T-cell (primary cell): ENCODE measurements at places on chromosomes 3 and 15. TPM values are rescaled to one million over a fixed set of nuclear protein-coding genes. Genes with fewer than 3 reads are reported as not detected.

GRCh38 chr3:188526057-188526456 is 372.1 kb downstream of the LPP start:
- DNase-seq = no peak

The GOLGA6L10 gene
- total RNA-seq = 3.0 TPM

The ZIC4 gene
- total RNA-seq = not detected

GRCh38 chr3:117706756-117707155 is 997.2 kb downstream of the TUSC7 start:
- DNase-seq = no peak

GRCh38 chr3:125322166-125322565 is 53.0 kb downstream of the ZNF148 start:
- DNase-seq = no peak

GRCh38 chr15:62378772-62379498 is 213.8 kb upstream of the C2CD4B start:
- no peak for DNase-seq

- DNase-seq = no peak
These were observed 197.7 kb downstream of the LSAMP start for GRCh38 chr3:116247605-116248004.

The OXSM gene
- total RNA-seq = 15.6 TPM

DNA sequence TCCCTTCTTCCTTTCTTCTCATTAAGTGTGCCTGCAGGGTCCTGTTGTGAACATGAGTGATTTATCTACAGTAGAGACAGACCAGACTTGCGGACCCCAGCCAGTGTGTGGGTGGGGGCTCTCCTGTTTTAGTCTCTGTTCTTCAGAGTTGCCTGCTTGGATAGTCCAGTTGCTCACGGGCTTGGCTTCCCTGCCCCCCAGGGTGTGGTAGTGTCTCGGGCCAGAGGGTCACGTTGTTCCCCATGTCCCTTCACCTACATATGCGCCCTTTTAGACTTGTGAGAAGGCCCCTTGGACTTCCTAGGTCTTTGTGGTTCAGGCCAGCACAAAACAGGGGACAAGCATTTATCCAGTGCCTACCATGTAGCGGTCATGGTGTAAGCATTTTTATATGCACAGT is 85.8 kb downstream of the AAGAB start:
- DNase-seq = no peak

GRCh38 chr15:78108300-78109084 is 16.1 kb downstream of the SH2D7 start:
- DNase-seq = peak; percentile 80

- no peak for DNase-seq
These were observed 124.9 kb downstream of the PTPRG start for GRCh38 chr3:61686228-61686648.

The STARD5 gene
- 7.3 TPM for total RNA-seq

- no peak for DNase-seq
These were observed 143.4 kb downstream of the PTPRG start for GRCh38 chr3:61704807-61705206.

GRCh38 chr3:177484206-177484605 is 286.9 kb upstream of the TBL1XR1 start:
- DNase-seq = no peak

- DNase-seq = no peak
These were observed 181.5 kb upstream of the LPP start for GRCh38 chr3:187972454-187972853.

GRCh38 chr3:11616551-11616950 is 27.2 kb downstream of the VGLL4 start:
- no peak for DNase-seq

The CPA3 gene
- not detected for total RNA-seq

- no peak for DNase-seq
These were observed 70.1 kb downstream of the CLDN11 start for GRCh38 chr3:170488802-170489201.

DNA sequence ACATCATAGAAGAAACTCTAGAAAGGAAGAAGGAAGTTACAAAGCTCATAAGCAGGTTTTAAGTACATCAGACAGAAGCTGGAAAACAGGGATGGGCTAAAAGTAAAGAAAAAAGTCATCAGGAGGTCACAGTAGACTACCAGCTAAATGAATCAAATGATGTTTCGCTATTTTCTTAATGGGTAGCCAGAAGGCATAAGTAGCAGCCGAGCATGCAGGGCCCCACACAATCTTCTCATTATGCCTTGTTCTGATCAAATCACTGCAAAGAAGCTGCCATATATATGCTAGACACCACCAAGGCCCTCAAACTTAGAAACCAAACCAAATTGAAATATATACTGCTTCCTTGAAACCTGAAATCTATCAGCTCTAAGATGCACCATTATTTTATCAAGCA is 349.1 kb downstream of the ULK4 start:
- DNase-seq = no peak

GRCh38 chr3:69941439-69942176 is 57.9 kb upstream of the SAMMSON start:
- DNase-seq = no peak

GRCh38 chr3:129699199-129699598 is 92.7 kb upstream of the PLXND1 start:
- DNase-seq = no peak
